Tongue (tissue), 3 donors: ENCODE measurements at places on chromosomes 11 and 22. TPM values are rescaled to one million over a fixed set of nuclear protein-coding genes. Genes with fewer than 3 reads are reported as not detected.

The HBB gene
- total RNA-seq = 162 TPM

The AMOTL1 gene
- 257 TPM for total RNA-seq

- DNase-seq = no peak
Measured at GRCh38 chr22:35886309-35886708, 142.3 kb downstream of the RBFOX2 start.

DNA sequence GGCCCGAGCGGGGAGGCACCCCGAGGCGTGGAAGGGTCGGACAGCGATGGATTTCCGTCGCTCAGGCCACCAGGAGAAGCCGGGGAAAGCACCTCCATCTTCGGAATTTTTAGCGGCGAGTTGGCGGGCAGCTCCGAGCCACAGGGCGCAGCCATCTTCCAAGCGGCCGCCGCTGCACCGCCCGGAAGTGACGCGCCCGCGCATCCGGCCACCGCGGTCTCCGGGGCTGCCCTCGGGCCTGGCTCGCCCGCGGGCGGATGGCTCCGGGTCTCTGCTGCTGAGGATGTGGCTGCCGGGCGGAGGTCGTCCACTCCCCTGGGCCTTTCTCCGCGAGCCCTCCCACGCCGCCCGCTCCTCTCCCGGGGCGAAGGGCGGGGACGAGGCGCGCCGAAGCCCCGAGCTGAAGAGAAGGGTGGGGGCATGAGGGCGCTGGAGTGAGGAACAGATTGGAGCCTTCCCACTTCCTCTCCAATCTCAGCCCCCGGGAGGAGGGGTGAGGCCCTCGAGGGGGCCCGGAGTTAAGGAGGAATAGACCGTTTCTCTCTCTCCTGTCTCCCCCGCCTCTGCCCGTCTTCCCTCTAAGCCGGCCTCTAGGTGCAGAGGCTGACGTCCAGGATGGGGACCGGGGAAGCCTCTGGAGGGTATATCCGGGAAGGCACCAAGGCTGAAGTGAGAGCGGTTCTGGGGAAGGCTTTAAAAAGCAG, at the start of gene MSANTD2:
TSS of gene MSANTD2 (minus strand) at position 181 of the 704 bp plus-strand sequence. CDS start at position 155, 26 bp downstream.
- peak; percentile 96 for DNase-seq
